ENCODE measurements at places on chromosomes 12 and 14.

DNA sequence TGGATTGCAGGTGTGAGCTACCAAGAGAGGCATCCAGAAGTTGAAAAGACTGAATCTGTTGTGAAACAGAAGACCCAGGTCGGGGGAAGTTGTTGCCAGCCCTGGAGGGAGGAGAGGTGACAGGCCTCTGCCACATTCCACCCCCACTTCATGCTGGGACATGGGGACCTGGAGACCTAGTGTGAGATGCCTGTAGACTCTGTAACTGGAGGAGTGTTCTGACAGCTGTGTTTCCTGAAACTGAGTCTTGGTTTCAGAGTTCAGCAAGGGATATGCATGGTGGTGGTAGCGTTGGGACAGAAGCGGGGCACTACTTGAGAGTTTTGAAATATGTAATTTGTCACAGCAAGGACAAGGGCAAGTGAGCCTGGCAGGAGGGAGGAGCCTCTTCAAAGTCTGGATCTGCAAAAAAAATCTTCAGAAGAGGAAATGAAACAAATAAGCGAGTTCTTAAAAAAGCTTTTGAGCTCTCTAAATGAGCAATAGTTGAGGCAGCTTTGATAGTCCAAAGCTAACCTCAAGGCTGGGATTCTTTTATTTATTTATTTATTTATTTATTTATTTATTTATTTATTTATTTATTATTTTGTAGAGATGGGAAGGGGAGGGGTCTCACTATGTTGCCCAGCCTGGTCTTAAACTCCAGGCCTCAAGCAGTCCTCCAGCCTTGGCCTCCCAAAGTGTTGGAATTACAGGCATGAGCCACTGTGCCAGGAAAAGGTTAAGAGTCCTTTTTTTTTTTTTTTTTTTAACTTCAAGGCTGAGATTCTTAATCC is 58.9 kb upstream of the EEA1 start:
- DNase-seq: no peak

- DNase-seq: no peak
Measured at GRCh38 chr12:32603071-32603470, 76.0 kb upstream of the DNM1L start.

- no peak for DNase-seq
Measured at GRCh38 chr12:13069380-13069779, 25.2 kb downstream of the FAM234B start.

DNA sequence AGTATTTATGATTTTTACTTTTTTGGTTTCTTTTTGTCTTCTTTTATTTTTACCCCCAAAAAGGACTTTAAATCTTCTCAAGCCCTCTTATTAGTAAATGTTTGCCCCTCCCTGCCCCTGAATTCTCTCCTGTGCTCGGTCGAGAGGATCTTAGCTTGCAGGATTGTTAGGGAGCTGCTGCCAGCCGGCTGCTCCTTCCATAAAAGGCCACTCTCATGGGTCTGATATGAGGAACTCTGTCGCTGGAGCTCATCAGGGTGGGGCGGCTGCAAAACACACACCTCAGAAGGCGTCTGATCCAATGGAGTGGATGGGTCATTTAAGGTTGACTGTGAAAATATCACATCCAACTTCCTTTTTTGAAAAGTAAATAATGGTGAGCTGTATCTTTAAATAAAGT is 8.5 kb downstream of the LTBR start:
- no peak for DNase-seq

- DNase-seq: no peak
Measured at GRCh38 chr12:6461401-6462233, 8.9 kb downstream of the VAMP1 start.

DNA sequence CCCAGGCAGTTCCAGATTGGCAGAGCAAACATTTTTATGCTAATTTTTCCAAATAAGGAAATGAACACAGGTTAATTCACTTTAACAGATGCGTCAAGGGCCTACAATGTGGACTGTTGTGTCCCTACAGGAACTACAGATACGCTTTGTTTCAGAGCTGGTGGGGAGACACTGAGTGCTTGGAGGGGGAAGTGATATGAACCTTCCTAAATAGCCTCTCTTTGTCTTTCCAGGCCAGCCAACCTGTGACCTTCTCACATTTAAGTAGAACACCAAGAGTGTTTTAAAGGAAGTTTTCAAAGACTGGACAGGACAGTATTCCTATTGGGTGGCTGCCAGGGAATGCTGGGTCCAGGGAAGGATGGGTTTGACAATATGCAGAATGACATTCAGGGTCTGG is 141.3 kb downstream of the ZNF664 start:
- DNase-seq: no peak

- no peak for DNase-seq
Measured at GRCh38 chr14:99809859-99810558, 16.8 kb downstream of the EML1 start.

DNA sequence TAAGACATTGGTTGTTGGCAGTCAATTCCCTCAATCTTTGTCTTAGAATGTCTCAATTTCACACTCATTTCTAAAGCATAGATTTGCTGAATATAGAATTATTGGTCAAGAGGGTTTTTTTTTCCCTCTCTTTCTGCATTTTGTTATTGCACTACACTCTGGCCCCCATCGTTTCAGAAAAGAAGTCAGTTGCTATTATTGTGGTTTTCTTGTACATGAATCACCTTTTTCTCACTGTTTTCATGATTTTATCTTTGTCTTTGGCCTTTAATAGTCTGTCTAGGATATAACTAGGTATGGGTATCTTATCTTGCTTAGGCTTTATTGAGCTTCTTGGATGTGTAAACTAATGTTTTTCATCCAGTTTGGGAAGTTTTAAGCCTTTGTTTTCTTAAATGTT is 194.3 kb upstream of the DAAM1 start:
- no peak for DNase-seq

GRCh38 chr14:102901633-102902032 is 20.8 kb upstream of the AMN start:
- no peak for DNase-seq

- DNase-seq: no peak
Measured at GRCh38 chr14:62988967-62989366, 56.3 kb downstream of the KCNH5 start.

- no peak for DNase-seq
Measured at GRCh38 chr14:102318781-102319276, 717 bp upstream of the ZNF839 start.

DNA sequence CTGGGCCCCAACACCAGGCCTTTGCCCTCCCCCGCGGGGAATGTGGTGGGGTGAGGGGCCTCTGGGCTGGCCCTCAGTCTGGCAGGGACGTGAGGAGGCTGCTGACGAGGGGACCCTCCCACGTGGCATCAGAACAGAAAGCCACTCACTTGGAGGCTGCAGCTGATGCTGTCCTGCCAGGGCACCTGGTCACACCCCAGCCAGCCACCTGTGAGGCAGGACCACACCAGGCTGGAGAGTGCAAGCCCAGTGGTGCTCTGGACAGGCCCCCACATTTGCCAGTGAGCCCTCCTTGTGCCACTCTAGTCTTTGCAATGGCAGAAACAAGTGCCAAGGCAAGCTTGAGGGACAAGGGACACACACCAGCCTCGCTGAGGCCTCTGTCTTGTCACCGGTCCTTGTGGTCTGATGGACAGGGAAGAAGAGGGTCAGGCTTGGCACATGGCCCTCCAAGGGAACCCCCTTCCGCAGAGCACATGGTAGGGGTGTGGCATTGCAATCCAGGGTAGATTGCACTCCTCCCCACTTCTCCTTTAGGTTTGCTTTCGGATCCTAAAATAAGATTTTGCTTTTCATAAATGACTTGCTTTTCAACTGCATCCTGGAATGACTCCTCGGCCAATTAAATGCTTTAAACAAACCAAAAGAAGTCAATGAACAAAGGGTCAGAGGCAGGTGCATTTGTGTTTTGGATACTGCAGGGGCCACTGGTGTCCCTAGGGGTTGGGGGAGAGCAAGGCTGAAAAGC is 53.7 kb downstream of the CCDC88C start:
- DNase-seq: no peak

DNA sequence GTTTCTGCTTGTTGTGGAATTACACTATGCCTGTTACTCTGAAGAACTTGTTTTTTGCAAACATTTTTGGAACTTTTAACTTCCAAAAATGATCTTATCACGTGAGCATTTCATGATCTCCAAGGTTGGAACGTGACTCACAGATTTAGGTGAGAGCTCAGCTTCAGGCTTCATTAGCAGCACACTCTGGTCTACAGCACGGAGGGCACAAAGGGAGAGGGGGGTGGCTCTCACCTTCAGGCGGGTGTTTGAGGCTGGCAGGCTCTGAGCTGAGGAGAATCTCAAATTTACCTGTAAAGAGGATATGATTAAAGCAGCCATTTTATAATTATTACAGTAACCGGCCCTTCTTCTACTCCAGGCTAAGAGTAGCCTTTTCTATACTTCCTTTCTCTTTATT is 45.3 kb upstream of the PZP start:
- no peak for DNase-seq

GRCh38 chr12:54561164-54561563 is 11.8 kb downstream of the PDE1B start:
- DNase-seq: no peak

DNA sequence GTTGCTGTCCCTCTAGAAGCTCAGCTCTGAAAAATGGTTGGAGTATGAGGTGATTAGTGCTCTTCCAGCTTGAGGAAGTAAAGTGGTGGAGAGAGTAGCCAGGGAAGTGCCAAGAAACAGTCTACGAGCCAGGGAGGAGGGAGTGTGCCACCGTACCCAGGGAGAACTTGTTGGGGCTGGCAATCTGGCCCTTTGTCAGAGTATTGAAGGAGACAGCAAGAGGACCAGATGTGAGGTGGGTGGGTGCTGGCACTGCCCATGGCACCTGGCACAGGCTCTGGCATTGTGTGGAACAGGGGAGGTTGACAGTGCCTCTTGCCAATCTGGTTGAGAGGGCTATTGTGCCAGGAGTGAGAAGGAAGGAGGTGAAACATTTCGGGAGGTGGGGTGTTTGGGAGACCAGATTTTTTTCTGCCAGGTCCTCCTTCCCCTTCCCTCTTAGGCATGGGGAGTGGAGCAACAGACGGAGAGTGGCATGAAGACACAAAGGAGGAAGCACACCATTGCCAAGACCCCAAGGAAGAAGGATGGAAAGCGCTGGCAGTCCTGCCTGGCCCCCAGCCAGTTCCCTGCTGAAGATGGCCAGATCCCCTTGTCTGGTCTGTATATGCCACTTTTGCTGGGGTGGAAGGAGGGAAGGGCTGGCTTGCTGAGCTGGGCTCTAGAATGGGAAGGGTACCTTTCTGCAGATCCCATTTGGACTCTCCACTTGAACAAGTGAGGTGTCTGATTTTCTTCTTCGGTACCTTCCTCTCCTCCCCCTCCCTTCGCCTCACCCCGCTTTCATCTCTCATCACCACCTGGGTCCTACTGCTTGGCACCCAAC is 37.5 kb downstream of the ZFHX2 start:
- DNase-seq: no peak

DNA sequence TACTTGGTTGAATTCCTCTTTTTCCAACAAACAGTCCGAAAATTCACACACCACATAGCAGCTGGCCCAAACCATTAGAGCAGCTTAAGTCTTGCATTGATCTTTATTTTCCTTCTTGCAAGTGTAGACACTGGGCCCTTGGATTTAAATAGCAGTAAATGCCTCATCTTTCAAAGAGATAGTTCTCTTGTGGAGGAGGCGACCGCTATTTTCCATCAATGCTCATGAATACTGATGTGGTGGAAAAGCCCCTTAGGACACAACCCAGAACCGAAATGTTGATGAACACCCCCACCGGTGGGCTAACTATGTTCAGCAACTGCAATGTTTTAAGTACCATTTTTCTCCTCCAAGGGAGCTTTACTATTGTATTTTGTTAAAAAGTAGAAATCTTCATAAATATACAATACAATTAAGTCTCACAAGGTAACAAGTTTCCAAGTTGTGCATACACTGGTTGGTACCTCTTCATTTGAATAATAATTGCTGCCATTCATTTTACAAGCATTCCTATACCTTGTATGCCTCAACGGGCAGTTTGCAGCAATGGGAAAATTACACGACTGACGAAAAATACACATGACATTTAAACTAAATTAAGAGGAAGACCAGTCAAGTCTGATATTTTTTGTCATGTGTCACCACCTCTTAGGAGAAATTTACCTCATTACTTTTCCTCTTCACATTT is 18.0 kb downstream of the NIN start:
- DNase-seq: no peak

- DNase-seq: no peak
Measured at GRCh38 chr12:58895053-58895452, 25.3 kb downstream of the LRIG3 start.

GRCh38 chr14:91398707-91399106 is 18.9 kb downstream of the CCDC88C start:
- no peak for DNase-seq

DNA sequence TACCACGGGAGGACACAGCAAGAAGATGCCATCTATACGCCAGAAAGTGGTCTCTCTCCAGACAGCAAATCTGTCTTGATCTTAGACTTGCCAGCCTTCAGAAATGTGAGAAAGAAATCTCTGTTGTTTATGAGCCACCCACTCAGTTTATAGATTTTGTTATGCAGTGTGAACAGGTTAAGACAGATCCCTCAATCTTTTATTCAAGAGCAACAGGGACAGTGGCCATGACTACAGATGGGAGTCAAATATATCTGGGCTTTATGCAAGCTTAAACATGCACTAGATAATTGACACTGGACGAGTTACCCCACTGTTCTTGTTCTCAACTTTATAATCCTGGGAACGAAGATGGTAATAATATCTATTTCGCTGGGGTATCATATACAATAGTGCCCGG is 288.7 kb downstream of the RPAP3 start:
- no peak for DNase-seq

DNA sequence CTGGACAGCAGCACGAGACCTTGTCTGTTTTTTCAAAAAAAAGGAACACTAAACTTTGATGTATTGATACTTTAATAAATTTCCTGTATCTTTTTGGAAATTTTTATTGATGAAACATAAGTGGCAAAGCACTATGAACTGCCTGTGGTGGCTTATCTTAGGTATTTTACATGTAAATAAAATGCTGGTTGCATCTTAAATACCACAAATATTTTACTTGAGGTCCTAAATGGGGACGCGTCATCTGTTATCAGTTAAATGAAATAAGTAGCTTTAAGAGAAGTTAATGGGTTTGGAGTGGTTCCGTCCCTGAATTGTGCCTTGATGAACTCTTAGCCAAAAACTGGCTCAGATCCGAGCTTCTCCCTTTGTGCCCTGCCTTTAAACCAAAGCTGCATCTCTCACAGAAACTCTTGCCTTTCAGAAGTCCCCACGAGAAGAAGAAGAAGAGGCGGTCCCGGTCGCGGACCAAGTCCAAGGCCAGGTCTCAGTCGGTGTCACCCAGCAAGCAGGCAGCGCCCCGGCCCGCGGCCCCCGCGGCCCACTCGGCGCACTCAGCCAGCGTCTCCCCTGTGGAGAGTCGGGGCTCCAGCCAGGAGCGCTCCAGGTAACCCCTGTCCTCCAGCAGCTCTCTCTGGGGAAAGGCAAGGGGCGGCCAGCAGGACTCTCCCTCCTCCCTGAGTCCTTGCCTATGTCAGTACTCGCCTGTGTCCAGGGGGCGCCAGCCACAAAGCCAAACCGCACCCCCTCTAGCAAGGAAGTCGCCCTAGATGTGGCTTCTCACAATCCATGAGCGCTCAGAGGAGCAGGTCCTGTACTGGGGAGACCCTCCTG is 31.2 kb upstream of the MMP17 start:
- DNase-seq: no peak

- DNase-seq: no peak
Measured at GRCh38 chr12:116529048-116529447, 30.1 kb upstream of the MAP1LC3B2 start.

GRCh38 chr12:127761880-127762279 is 505.1 kb upstream of the TMEM132C start:
- no peak for DNase-seq

GRCh38 chr12:114858388-114859146 is 174.6 kb upstream of the TBX3 start:
- no peak for DNase-seq

Measured in HS-27A (cell line).